C1 segment of cervical spinal cord (tissue), 14 donors: ENCODE measurements at places on chromosomes 1 and 21.

DNA sequence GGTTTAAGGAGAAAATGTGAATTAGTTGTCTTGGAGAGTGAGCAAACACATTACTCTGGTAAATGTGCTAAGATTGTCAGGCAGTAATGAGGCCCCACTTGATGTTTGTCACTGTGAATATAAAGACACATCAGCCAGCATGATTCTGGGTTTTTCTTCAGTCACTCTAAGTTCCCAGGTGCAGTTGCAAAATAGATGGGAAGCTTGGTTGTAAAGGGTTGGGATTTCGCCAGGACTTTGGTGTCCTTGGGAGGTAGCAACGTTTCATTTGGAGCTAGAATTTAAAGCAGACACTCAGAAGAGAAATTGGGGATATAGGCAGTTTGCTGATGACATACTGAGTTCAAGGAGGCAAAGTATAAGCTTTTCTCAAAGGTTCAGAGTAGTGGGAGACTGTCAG lies 154.3 kb downstream of the MAST2 start:
- no peak for DNase-seq

DNA sequence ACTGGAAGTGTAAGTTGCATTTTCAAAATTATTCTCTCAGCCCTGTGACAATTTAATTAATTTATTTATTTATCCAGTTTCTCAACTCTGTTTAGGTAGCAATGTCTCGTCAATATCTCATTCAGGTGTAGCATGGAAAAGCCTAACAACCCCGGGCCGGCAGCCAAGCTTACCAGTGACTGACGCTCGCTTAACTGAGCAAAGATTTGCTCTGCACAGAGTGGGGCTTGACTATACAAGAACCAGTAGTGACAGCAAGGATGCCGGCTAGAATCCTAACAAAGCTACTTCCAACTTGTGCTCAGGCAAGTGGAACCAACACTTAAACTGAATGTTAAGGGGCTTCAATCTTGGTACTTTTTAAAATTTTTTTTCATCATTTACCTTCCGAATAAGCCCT lies 80.9 kb upstream of the ESRRG start:
- no peak for DNase-seq

DNA sequence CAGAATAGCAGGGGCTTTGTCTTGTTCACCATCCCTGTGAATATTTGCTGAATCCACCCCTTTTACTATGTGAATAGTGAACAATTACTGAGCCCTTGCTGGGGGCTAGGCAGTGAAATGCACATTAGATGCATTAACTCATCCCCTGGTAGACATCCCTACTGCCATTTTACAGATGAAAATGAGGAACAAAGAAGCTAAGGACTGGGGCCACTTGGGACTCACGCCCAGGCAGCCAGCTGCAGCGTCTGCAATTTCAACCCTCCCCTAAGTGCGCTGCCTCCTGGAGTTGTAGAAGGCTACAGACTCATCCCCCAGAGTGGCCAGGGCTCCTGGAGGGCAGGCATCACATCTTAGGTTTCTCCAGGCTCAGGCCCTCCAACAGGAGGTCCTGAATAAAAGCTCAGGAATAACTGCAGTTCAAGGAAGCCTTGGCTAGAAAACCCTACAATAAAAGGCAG lies 31.6 kb downstream of the CAPZB start:
- no peak for DNase-seq

DNA sequence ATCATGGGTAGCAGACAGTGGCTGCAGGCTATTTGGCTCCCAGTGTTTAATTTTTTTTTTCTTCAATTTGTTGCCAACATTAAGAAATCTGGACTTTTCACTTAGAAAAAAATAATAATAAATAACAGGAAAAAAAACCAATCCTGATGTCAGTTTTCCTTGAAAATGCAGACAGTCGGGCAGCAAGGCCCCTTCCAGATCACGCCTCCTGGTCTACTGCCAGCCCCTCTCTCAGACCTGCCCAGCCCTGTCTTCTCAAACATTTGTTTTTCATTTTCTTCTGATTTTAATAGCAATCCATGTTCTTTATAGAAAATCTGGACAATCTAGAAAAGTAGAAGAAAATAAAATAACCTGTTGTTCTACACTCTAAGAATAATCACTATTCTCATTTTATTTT lies 15.5 kb downstream of the IFNGR2 start:
- no peak for DNase-seq

DNA sequence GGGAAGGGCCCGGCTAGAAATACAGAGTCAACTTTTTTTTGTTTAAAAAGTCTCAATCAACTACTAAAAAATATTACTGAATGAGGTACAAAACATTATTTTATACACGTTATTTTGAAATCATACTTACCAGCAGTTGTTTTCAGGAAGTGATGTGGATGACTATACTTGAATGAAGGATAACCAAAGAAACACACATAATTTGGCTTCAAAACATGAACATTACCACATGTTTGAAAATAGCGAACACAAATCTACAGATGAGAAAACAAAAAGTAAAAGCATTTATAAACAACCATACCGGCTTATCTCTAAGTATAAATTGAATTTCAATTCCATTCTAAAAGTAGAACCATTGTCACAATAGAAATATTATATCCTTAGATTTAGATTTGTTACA lies 9.0 kb downstream of the DBT start:
- no peak for DNase-seq

GRCh38 chr21:27569831-27570230 lies 602.9 kb upstream of the ADAMTS5 start:
- DNase-seq: no peak

- DNase-seq: no peak
Measured at GRCh38 chr1:30305519-30305918, 417.9 kb downstream of the MATN1 start.

- no peak for DNase-seq
Measured at GRCh38 chr1:76989976-76990375, 122.7 kb downstream of the ST6GALNAC5 start.

GRCh38 chr1:24536391-24536840 lies 19.5 kb upstream of the NCMAP start:
- DNase-seq: no peak

DNA sequence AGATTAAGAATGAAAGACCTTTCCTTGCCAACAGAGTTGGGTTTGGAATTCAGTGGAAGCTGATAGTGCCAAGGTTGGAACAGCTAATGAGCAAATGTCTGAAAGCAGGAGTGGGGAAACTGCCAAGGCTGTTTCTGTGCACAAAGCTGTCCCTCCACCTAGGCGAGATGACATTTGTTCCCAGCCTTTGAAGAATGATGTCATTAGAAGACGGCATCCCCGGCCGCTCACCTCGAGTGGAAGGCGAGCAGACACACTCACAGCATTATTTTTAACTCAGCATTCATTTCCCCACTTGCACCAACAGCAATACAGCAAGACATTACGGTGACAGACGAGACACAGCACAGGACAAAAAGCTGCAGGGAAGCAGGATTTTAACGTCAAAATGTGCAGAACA lies 463.9 kb downstream of the PCP4 start:
- no peak for DNase-seq

GRCh38 chr21:33149181-33149580 lies 79.2 kb downstream of the OLIG1 start:
- no peak for DNase-seq

DNA sequence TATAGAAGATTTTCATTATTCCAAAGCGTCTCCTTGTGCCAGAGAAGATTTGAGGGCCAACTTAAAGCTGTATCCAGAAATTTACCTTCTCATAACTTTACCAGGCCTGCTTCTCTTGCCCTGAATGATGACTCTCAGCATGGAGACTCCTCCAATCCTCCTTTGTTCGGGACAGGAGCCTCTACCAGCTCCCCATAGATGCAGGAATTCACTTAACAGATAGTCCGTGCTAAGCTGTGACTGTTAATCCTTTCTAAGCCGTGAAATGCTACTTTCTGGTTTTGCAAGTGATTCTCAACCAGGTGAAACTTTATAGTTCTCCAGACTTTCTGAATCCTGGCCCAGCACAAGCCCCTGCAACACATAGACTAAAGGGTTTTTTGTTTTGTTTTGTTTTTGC lies 31.8 kb upstream of the KCND3 start:
- no peak for DNase-seq

DNA sequence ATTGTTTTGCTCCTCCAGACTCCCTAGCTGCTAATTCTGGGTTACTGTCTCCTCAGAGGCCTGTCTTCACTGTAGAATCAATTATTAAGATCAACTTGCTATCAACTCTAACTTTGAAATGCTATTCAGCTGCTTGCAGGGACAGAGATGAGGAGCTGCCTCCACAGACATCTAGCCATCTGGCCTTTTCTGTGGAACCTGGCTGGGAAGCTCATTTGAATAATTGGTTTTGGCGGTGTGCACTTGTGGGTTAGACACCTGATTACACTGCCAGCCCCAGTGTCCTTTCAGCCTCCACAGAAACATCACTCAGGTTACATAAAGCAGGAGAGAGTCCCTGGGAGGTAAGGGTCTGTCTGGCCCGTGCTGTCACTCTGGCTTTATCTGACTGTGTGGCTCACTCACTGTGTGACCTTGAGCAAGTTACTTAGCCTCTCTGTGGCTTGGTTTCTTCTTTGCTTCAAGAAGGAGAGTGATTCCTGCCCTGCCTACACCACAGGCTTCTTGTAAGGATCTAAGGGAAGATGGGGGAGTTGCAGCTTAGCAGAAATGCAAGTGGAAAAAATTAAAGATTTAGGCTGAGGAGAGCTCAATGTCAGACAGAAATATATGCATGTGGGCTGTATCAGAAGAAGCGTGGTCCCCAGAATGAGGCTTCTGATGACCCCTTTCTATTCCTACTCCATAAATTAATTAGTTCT lies 131.6 kb downstream of the BEND5 start:
- DNase-seq: no peak

- no peak for DNase-seq
Measured at GRCh38 chr1:10070206-10070605, 37.4 kb downstream of the UBE4B start.

- no peak for DNase-seq
Measured at GRCh38 chr1:77829851-77830250, 50.4 kb downstream of the MIGA1 start.

- DNase-seq: no peak
Measured at GRCh38 chr1:26542771-26543451, 13.3 kb downstream of the RPS6KA1 start.

DNA sequence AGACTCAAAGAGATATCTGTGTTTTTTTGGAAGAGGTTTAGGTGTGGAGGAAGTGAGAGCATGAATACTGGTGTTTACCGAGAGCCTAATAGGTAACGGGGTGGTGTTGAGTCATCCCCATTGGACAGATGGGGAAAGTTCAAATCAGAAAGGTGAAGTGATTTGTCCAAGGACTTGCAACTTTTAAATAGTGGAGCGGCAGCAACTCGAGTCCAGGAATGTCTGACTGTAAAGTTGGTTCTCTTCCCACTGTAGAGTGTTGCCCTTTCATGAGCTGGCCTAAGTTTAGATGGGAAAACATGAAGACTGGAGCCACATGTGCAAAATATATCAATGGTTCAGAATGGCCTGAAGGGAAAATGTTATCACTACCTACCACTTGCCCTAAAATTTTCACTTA lies 125.7 kb downstream of the LYPLAL1 start:
- DNase-seq: no peak

GRCh38 chr1:9247894-9248293 lies 13.3 kb downstream of the H6PD start:
- DNase-seq: no peak

- DNase-seq: no peak
Measured at GRCh38 chr1:61647142-61647541, 77.8 kb downstream of the TM2D1 start.

- no peak for DNase-seq
Measured at GRCh38 chr1:110176299-110176956, 26.1 kb downstream of the SLC6A17 start.

GRCh38 chr1:24411963-24412362 lies 1.6 kb downstream of the STPG1 start:
- DNase-seq: no peak

DNA sequence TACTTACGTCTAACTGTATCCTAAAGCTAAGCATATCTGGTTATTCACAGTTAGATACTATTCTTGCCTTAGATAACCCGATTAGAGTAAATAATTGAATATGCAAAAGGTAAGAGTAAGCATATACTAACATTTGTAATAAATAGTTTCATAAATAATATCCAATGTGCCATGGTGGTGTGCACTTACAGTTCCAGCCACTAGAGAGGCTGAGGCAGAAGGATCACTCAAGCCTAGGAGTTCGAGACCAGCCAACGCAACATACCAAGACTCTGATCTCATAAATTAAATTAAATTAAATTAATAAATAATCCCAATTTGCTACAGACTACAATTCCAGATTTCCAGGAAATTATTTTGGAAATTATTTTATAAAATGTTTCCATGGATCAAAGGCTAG lies 12.2 kb downstream of the ARID4B start:
- DNase-seq: no peak

GRCh38 chr1:59412718-59413326 lies 115.9 kb downstream of the FGGY start:
- no peak for DNase-seq

DNA sequence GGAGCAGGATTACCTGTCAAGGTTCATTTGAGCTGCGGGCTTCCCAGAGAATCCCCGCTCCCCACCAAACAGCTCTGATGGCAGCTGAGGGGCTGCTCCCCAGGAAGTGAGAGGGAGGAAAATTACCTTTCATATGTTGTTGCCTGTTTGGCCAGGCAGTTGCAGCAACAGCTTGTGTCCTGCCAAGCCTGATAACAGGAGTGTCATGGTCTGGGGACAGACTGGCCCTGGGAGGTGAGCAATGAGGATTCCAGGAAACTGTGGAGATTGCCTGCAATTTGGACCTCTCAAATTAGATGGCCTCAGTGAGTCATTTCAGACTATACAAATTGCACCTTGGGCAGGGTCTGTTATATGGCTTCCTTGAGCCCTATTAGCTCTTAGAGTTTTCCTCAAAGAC lies 189.3 kb downstream of the PTPRU start:
- DNase-seq: no peak

- DNase-seq: no peak
Measured at GRCh38 chr1:27686223-27686990, 14.4 kb upstream of the IFI6 start.

- DNase-seq: no peak
Measured at GRCh38 chr1:64692911-64693310, 52.0 kb upstream of the RAVER2 start.

DNA sequence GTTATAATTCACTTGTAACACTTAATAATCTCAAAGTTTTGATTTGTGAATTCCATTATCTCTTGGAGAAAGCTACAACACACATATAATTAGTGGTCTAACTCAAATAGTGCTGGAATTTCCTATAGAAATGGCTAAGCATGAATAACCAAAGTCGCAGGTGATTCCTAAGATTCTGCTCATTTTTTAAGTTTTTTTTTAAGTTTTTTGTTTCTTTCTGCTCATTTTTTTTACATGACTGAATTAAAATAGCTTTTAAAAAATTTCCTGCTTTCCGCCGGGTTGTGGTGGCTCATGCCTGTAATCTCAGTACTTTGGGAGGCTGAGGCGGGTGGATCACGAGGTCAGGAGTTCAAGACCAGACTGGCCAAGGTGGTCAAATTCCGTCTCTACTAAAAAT lies 90.4 kb downstream of the APP start:
- DNase-seq: no peak

DNA sequence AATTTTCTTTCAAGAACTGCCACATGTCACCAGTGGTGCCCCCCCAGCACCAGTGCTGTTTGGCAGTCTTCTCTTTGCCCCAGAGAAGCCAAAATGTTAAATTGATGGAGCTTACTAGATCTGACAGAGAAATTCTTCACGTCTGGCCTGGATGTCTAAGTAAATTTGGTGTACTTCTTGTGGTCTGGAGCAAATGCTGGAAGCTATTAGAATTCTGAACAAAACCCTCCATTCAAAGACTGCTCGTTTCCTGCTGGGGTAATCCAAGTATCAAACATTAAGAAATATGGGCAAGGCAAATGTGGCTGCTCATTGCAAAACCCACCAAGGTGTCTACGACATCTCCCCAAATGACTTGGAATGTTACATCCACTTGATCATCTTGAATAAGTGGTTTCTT lies 92.3 kb downstream of the ROR1 start:
- DNase-seq: peak; percentile 7

- no peak for DNase-seq
Measured at GRCh38 chr21:34667761-34668160, 1.0 kb upstream of the CLIC6 start.
